ENCODE measurements at places on chromosomes 12 and 14. TPM values are rescaled to one million over a fixed set of nuclear protein-coding genes. Genes with fewer than 3 reads are reported as not detected.

Gene SDR9C7
- total RNA-seq, result not detected

DNA sequence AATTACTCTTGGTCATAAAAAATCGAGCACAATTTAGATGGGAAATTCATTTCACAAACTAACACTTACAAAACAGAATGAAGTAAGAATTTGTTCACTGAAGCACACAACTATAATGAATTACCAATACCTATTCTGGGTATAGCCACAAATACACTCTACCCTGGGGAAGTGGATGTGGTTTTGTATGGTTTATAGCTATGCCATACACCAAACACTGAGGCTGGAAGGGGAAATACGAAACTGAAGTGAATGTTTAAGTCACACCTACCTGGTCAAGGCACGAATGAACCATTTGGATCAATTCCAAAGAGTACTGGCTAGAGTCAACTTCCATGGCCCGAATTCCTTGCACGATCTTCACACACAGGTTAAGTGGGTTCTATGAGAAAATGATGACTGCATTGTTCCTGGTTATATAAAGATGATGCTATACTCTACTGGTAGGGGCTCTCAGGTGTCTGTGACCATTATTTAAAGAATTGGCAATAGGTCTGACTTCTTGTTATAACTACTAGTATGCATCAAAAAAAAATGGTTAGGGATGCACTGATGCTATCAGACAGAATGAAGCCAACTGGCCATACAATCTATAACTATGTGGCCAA lies 12.8 kb downstream of the NEK9 start:
- H3K27me3 ChIP-seq, result no peaks in the 10 kb centered on the region
- no peaks in the 10 kb centered on the region for H3K4me1 ChIP-seq
- no peak overlapping the region for H3K27ac ChIP-seq
- H3K36me3 ChIP-seq, result peaks cover 54% of the 10 kb centered on the region
- no peak overlapping the region for H3K4me3 ChIP-seq

Gene PIGH
- 64.9 TPM for total RNA-seq

- H3K4me1 ChIP-seq, result no peaks in the 10 kb centered on the region
- H3K4me3 ChIP-seq, result no peak overlapping the region
- no peaks in the 10 kb centered on the region for H3K27me3 ChIP-seq
- H3K27ac ChIP-seq, result no peak overlapping the region
These were observed 395.7 kb upstream of the NOVA1 start for GRCh38 chr14:26993556-26993955.

GRCh38 chr14:104389326-104390220 lies 190.0 kb upstream of the C14orf180 start:
- no peaks in the 10 kb centered on the region for H3K27me3 ChIP-seq
- H3K36me3 ChIP-seq, result no peaks in the 10 kb centered on the region
- no peak for DNase-seq
- H3K27ac ChIP-seq, result no peak overlapping the region
- no peak overlapping the region for H3K4me3 ChIP-seq

Gene ERBB3
- 30.0 TPM for total RNA-seq

GRCh38 chr14:70955543-70956480 lies 48.6 kb downstream of the PCNX1 start:
- H3K27ac ChIP-seq, result no peak overlapping the region
- H3K27me3 ChIP-seq, result no peaks in the 10 kb centered on the region
- H3K36me3 ChIP-seq, result no peaks in the 10 kb centered on the region
- peak; percentile 15 for DNase-seq

DNA sequence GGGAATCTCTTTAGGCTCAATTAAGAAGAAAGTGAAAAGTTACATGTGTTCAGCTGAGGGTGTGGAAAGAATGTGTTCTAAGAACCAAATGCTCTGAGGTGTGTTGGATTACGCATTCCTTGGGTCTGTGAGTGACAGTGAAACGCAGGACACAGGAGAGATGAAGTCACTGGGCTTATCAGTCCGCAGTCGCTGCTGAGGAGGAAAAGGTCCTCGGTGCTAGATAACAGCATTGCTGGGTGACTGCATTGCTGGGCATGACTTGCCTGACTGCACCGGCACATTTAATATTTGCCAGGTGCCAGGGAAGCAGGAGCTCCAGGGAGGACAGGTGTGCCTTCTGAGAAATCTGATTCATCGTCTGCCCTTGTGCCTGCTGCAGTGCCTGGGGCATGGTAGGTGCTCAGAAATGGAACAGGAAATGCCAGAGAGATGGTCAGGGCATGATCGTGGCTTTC lies 64.4 kb upstream of the FZD10 start:
- no peak overlapping the region for H3K4me3 ChIP-seq
- no peaks in the 10 kb centered on the region for H3K36me3 ChIP-seq
- no peaks in the 10 kb centered on the region for H3K27me3 ChIP-seq
- H3K4me1 ChIP-seq, result no peaks in the 10 kb centered on the region
- H3K27ac ChIP-seq, result no peak overlapping the region

Gene HOXC9
- total RNA-seq, result not detected

Gene DGLUCY
- 100 TPM for total RNA-seq

DNA sequence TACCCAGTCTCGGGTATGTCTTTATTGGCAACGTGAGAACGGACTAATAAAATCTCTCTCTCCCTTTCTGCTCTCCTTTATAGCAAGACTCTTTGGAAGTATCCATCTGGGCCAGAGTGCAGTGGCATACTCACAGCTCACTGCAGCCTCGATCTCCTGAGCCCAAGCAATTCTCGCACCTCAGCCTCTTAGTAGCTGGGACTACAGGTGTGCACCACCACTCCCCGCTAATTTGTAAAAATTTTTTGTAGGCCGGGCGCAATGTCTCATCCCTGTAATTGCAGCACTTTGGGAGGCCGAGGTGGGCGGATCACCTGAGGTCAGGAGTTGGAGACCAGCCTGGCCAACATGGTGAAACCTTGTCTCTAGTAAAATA lies 33.2 kb upstream of the PPP2R5C start:
- H3K27ac ChIP-seq, result no peak overlapping the region
- no peak for DNase-seq
- no peaks in the 10 kb centered on the region for H3K27me3 ChIP-seq
- no peaks in the 10 kb centered on the region for H3K36me3 ChIP-seq
- no peak overlapping the region for H3K4me3 ChIP-seq
- peaks cover 8% of the 10 kb centered on the region for H3K4me1 ChIP-seq

DNA sequence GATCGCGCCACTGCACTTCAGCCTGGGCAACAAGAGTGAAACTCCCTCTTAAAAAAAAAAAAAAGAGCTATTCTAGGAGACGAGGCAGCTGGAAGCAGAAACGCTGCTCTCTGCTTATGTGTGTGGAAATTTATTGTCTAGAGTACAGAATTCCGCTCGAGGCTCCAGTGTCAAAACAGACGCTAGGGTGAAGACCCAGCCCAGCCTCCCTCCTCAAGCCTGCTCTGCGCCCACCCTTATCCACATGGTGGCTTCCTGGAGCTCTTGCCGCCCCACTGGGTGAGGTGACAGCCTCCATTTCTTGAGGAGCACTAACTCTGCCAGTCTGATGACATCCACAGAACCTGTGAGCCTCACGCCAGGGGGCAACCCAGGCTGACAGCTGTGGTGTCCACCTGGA lies 49.5 kb upstream of the DLK1 start:
- DNase-seq, result no peak
- H3K27ac ChIP-seq, result no peak overlapping the region
- H3K27me3 ChIP-seq, result peaks cover 3% of the 10 kb centered on the region
- H3K4me3 ChIP-seq, result no peak overlapping the region
- H3K36me3 ChIP-seq, result no peaks in the 10 kb centered on the region

GRCh38 chr14:66043921-66044320 lies 442.2 kb upstream of the CCDC196 start:
- no peaks in the 10 kb centered on the region for H3K27me3 ChIP-seq
- no peaks in the 10 kb centered on the region for H3K4me1 ChIP-seq
- H3K27ac ChIP-seq, result no peak overlapping the region
- H3K36me3 ChIP-seq, result no peaks in the 10 kb centered on the region

Gene DPY19L2
- total RNA-seq, result 56.2 TPM

DNA sequence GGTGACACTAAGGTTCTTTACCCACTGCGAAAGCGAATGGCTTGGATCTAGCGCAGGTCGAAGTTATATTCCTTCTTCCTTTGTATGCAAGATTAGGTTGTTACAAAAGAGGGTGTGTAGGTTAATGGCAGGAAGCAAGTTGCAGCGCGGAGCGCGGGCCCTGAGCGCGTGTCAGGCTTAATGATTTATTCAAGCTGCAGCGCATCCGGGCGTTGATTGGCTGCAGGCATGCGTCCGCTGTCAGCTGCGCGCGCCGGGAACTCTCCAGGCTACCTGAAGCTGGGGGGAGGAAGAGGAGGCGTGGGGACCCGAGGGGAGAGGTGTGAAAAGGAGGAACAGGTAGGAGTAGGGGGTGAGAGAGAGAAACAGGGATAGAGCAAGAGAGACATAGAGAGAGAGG lies 7.4 kb downstream of the ASCL1 start:
- no peak overlapping the region for H3K27ac ChIP-seq
- H3K27me3 ChIP-seq, result peaks cover 35% of the 10 kb centered on the region
- no peak for DNase-seq
- H3K36me3 ChIP-seq, result no peaks in the 10 kb centered on the region

Gene SETD3
- 119 TPM for total RNA-seq

DNA sequence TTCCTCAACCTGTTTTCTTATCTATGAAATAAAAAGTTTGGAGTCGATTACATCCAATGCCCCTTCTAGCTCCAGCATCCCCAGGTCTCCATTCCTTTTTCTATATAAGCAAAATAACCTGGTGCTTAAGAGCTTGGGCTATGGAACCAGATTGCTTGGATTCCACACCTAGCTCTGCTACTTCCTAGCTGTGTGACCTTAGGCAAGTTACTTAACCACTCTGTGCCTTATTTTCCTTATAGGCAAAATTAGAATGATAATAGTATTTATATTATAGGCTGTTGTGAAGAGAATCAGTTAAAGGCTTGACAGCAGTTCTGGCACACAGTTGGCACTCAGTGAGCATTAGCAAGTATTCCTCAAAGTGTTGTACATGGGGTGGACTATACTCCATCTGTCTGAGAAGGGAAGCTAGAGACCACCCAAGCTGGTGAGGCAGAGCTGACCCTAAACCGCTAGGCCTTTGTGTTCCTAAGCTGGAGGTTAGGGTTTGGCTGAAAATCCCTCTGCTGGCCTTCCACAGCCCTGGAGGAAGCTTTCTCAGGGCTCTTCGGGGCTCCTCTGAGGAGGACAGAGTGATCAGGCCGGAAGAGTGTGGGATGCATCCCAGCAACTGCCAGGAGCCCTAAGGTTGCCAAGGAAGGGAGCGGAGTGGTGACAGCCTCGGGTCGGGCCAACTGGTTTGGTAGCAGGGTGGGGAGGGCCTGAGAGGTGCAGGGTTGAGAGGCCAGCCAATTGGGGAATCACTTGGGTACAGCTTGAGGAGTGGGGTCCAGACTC lies 6.0 kb upstream of the KRT4 start:
- H3K4me1 ChIP-seq, result peaks cover 4% of the 10 kb centered on the region
- H3K36me3 ChIP-seq, result no peaks in the 10 kb centered on the region
- H3K27me3 ChIP-seq, result no peaks in the 10 kb centered on the region
- H3K27ac ChIP-seq, result no peak overlapping the region

GRCh38 chr12:46264057-46264456 lies 4.8 kb downstream of the SLC38A1 start:
- peaks cover 65% of the 10 kb centered on the region for H3K4me1 ChIP-seq
- no peak for DNase-seq
- no peak overlapping the region for H3K4me3 ChIP-seq
- peak overlapping the region; percentile 89 for H3K27ac ChIP-seq

DNA sequence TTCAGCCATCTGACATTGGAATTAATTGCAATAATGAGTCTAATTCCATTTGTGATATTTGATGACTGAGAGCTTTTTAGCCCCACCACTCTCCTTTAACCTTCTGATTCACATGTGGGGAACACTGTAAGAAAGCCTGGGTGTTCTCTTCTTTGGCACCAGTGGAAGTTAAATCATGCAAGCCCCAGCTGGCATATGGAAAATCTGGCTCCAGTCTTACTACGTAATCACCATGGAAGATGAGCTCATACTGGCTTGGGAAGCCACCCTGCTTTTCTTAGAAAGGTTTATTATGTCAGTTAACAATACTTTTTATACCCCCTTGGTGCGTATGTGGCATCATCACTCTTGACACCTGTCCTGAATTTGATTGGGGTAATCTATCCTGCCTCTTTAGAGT lies 479.3 kb downstream of the SLC16A7 start:
- no peak overlapping the region for H3K4me3 ChIP-seq
- H3K27ac ChIP-seq, result no peak overlapping the region
- no peaks in the 10 kb centered on the region for H3K36me3 ChIP-seq
- no peaks in the 10 kb centered on the region for H3K27me3 ChIP-seq
- DNase-seq, result no peak
- H3K4me1 ChIP-seq, result no peaks in the 10 kb centered on the region

DNA sequence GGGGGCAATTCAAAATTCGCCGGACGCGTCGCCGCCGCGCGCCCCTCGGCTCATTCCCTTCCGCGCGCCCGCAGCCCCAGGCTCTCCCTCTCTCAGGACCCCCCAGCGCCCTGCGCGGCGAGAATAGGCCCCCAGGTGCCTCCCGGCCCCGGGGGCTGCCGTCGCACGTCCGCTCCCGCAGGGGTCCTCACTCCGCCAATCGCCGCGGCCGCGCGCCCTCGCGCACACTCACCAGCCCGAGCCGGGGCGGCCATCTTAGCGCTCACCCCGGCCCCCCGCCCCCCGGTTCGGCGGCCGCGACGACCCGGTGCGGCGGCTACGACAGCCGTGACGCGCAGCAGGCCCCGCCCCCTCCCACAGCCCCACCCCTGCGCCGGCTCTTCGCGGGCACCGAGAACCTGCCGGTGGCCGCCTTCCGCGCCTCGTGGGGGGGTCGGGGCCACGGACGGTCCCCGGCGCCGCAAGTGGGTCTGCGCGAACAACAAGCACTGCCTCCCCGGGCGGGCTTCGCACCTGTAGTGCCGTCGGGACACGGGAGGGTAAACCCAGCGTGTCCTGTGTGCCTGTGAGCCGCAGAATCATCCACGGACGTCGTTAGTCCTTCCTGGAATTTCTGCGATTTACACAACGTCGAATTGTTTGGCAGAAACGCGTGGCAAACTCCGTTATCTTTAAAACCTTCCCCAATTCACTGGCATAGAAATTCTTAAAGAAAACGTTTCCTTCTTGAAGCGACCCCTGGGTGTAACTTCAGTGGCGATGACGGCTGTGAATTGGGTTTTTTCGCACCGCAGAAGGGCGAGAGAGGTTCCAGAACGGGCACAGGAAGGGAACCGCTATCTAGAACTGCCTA lies 2.5 kb downstream of the USP44 start:
- no peaks in the 10 kb centered on the region for H3K27me3 ChIP-seq
- peak overlapping the region; percentile 72 for H3K4me3 ChIP-seq
- no peaks in the 10 kb centered on the region for H3K4me1 ChIP-seq
- no peaks in the 10 kb centered on the region for H3K36me3 ChIP-seq
- DNase-seq, result peak; percentile 60

Gene SAMD15
- total RNA-seq, result 8.5 TPM

All from thyroid gland (tissue), 4 donors.